ENCODE measurements at places on chromosomes 3 and 15. TPM values are rescaled to one million over a fixed set of nuclear protein-coding genes. Genes with fewer than 3 reads are reported as not detected.

The ZNF662 gene
- total RNA-seq: 2.7 TPM

The WDR93 gene
- not detected for total RNA-seq

The FILIP1L gene
- total RNA-seq: 84.9 TPM

The SNRPA1 gene
- 26.8 TPM for total RNA-seq

The ANKRD34C gene
- 0.66 TPM for total RNA-seq

The GOLGA8A gene
- total RNA-seq: 18.8 TPM

The GABRB3 gene
- total RNA-seq: 2.4 TPM

DNA sequence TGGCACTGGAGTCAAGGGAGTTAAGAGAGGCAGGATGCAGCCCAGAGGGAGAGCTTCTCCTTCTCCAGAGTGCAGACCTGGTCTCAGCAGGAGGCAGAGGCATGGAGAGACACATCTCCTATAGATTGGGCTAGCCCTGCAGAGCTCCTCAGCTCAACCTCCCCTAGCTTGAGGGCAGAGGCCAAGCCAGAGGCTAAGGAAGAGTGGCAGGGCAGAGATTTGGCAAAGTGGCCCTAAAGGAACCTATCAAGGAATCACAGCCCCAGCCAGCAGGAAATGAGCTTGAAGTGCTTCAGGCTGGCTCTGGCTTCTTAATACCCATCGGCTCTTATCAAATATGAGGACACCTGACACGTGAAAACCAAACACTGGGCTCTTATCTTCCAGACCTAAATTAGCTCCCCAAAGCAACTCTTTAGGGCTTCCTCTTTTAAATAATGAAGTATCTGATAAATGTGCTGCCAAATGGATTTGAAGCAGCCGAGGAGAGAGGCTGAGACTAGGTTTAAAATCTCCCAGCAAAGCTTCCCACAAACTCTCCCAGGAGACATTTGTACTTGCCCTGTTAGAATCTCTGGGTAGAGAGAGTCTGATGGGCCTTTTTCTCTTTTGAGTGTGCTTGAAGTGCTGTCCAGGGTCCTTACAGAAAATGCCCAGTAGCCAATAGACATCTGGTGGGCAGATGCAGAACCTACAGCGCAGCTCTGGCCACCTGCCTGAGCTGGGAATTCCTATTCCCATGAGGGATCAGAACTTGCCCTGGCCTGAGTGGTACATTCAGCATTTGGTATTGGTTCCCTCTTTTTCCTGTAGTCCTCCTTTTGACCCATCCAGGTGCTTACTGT is 271.4 kb downstream of the CLSTN2 start:
- DNase-seq: no peak

GRCh38 chr3:38490281-38491030 is 5.7 kb upstream of the EXOG start:
- no peak for DNase-seq

- no peak for DNase-seq
Observed at GRCh38 chr15:71627604-71628003, 182.8 kb upstream of the NR2E3 start.

- no peak for DNase-seq
Observed at GRCh38 chr3:69014022-69014580, 617 bp upstream of the EOGT start.

DNA sequence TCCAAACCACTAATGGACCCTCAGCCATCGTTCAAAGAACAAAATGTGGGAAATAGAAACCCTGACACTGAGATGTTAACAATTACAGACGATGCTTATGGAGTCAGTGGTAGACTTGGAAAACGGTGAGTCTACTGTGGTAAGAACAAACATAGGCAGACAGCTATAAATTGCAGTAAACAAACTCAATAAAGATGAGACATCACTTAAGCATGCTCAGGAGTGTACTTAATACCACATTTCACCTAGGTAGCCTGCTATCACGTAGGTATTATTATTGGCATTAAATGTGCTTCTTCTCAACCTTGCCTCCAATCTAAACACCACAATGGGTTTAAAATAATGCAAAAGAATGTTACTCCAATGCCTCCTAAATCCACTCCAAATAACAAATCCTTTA is 2.5 kb downstream of the OSBPL10 start:
- DNase-seq: no peak

- no peak for DNase-seq
Observed at GRCh38 chr3:41369838-41370237, 170.5 kb downstream of the CTNNB1 start.

DNA sequence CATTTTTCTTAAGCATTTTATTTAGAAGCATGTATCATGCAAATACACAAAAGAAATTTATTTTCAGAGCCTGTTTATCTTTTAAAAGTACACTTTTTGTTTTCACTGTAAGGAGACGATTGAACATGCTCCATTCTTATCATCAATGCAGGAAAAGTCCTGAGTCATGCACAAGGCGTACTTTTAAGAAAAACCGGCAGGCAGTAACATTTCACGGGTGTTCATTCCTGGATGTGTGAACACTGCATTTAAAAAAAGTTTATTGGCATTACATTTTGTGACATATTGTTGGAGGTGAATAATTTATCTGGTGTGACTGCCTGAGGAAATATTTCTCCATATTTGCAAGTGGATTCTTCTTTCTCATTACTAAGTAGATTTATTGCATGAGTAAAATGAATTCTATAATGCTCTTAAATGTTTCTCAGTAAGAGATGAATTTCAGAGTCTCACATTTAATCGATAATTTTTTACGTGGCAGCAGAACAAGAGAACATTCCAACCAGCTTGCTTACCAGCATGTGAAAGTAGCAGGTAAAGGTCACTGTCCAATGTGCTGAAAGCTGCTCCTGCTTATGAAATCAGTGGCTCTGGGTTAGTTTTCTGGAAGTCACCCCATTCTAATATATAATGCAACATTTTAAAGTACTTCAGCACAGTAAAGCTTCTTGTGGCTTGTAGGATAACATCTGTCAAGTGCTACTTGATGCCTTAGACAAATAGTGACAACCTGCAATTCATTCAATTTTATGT is 87.0 kb downstream of the SV2B start:
- no peak for DNase-seq

GRCh38 chr3:190183121-190183520 is 62.4 kb upstream of the P3H2 start:
- DNase-seq: no peak

DNA sequence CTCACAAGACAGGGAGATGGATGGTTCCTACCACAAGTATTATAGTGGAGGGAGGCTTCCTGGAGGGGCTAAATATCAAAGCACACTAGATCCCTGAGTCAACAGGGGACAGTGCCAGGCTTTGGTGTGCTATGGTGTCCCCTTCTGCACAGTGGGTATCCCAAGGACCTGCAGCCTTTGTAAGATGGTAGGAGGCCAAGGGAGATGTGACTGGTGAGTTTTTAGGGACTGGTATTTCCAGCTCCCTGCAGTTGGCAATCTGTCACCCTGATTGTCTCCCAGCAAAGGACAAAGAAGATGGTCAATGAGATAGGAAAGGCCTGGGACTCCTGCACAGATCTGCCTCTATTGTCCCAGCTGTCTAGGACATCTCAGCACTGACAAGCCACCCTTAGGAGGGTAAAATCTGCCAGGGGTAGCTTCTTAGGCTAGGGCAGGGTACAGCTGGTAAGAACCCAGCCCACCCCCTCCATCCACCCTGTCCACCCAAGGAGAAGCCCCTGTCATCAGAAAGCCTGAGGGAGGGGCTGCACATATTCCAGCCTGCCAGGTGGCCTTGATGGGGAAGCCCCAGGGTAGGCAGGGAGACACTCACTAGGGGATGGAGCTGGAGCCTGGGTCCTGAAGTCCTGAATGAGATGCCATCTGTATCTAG is 631 bp downstream of the CYP1A1 start:
- DNase-seq: no peak

GRCh38 chr15:62932436-62932835 is 110.1 kb upstream of the TPM1 start:
- DNase-seq: no peak

DNA sequence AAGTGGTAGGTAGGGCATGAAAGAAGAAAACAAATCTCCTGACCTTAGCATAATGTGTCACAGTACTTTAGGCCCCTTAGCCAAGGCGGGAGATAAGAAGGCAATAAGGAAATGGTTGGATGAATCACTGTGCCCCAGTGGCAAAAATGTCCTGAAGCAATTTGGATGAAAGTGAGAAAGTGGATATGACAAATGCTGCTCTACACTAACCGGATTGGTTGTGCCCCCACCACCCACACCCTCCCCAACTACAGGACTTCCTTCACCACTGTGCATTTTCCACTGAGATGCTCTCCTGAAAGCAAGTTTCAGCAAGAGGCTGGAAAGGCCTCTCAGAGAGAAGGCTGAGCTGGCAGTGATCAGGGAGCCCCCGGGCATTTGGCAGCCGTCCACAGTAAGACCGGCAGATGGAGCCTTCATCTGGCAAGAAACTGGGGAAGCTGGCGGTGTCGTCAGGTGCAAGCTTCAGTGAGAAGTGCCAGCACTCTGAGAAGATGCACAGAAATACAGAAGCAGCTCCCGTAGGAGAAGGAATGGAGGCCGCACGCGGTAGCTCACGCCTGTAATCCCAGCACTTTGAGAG is 63.8 kb downstream of the ATP1B3 start:
- no peak for DNase-seq

GRCh38 chr15:35540885-35541284 is 5.1 kb downstream of the DPH6 start:
- DNase-seq: no peak

DNA sequence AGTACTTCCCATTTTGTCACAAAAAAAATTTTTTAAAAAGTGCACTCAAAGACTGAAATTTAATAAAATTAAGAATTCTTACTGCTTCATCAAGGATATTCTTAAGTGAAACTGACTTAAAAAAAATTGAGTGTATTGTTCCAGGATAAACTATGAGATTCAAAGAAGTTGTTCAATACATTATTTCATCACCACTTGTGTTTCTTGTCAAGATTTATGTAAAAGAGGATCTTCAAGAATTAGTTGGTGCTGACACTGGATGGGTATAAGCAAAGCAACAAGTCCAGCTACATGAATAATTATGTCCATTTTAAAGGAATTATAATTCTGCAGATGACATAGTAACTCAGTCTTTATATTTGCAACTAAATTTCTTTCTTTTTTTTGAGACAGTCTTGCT is 4.3 kb upstream of the AP4E1 start:
- DNase-seq: no peak

DNA sequence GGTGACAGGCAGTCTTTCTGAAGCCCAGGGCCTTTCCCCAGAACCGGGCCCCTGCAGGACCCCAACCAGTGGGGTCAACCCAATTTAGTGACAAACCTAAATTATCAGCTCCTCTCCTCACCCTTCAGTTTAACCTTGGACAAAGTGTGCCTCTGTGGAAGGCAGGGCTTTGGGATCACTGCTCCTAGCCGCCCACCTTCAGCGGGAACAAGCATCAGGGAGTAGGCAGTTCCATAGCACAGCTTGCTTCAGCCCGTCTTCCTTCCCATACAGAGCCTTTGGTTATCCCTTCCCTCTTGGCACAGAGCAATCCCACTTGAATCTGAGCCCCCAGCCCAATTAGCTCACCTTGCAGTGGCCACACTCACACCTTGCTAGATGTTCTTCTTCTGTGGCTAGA is 5.3 kb upstream of the AP3B2 start:
- no peak for DNase-seq

DNA sequence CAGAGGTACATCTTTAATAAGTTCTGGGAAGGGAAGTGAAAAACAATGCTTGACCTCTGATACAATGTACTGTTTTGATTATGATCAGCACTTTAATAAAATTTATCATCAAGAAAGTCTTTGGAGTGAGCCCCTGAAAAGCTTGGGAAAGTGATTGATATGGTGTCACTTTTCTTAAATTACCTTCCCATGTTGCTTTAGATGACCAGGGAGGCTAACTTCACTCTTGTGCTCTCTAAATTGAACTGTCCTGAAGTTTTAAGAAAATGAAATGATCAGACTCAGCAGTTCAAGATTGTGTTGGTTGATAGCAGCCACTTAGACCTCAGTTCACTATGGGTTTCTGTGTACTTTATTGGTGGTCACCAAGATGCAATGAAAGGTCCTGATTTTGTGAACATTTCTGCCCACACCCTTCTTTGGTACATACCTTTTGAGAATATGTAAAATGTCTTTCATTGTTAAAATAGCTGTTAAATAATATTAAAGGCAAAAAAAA is 15.7 kb downstream of the TGFBR2 start:
- no peak for DNase-seq

DNA sequence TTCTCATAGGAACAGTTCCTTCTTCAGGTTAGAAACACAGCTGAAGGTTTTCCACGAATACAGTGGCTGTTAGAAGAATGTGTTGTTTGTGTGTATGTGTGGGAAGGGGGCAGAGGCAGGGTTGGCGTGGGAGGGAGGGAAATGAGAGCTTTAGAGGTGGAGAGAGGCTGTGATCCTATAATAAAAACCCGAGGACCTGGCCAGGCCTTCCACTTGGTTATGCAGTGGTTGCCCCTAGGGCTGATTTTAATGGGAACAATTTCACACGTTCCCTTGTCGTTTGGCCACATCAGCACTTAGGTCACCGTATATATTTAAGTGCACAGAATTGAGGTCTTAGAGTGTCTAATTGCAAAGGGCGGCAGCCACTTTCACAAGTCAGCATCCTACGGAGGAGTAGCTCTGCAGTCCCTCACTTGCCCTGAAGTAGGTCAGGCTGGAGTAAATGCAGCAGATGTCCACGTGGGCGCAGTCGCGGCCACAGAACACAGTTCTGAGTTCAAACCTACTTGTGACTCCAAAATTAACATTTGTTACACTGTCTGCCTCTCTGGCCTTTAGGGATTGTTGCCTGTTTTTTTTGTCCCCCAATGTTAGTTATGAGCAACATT is 85.6 kb downstream of the PDCD6IP start:
- DNase-seq: peak; percentile 25
